Brain pericyte (primary cell): ENCODE measurements at places on chromosomes 12 and 14.

DNA sequence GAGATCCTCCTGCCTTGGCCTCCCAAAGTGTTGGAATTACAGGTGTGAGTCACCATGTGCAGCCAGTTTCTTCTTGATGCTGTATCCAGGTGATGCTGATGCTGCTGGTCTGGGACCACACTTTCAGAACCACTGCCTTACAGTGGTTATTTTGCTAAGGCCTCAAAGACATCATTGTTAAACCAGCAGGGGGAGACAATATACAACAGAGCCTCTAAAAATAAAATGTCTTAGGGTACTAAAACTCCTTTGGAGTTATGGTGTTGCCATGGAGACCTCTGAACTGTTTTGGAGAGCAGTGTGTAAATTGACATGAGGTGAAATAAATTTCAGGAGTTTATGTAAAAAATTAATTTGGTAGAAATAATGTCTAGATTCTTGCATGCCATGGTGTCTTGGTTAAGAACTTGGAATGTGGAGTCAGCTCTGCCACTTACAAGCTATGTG, 1.1 kb upstream of the ARG2 start:
- peak; percentile 37 for DNase-seq

GRCh38 chr14:28678887-28679286, 87.7 kb upstream of the FOXG1 start:
- DNase-seq: no peak

DNA sequence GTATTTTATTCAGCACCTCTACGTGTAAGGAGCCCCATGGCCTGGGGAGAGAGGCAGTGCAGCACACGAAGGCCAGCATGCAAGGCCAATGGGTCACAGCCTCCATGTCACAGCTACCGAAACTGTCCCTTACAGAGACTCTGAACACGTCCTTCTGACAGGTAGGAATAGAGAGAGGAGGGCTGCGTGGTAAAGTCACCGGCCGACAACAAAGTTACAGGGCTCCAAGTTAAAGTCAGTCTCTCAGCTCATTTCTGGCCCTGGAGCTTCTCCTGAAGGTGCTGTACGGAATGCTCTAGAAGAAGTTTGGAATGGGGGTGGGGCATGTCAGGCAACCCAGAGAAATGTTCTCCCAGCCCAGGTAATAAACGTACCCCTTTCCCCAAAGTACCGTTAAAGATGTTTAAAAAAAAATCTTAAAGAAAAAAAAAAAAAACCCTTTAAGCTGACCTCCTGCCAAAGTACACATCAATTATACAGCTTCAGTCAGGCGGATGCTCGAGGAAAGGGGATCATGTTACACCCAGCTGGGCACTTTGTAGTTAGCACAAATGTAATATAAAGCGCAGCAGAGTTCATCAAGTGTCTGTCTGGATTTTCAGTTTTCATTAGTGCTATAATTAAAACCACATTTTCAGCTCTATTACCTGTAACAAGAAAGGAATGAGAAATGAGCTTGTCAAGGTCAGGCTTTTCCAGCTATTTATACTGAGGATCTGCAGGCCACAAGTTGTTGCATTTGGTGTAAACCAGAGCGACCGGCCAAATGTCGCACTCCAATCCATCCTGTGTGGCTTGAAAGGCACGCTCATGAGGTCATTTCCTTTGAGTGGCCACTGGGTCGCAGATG, 53.3 kb upstream of the CDKN3 start:
- DNase-seq: no peak

DNA sequence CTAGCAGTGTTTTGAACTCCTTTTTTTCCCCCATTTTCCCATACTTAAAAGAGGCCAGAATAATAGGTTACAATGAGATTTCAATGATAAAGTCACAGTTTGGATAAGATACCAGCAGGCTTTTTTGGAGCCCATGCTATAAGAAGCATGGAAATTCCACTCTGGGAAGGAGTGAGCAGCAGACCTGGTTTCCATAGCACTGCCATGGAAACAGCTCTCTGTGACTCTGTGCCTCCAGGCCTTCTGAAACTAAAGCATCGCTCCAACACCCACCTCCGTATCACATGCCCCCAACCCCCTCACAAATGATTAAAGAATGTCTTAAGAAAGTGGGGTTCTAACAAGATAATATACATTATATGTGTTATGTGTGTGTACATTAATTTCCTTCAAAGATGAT, 165.0 kb downstream of the GRIN2B start:
- DNase-seq: no peak

- DNase-seq: no peak
These were observed 349.9 kb downstream of the C12orf50 start for GRCh38 chr12:87679251-87679650.

DNA sequence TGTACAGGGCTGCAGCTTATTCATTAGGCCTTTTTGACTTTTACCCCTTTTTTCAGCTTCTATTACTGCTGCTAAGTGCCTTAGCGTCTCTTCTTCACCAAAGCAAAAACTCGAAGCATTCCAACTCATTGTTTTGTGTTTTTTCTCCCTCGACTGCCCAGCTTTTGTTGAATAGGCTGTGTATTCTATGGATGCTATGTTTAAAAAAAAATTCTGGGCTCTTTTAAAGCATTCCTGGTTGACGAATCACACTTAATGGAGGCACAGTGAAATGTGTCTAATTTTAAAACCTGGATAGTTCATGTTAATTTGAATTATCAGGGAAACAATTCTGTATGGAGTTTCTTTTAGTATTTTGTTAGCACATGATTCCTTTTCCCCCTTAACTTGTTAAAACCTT, 29.7 kb downstream of the KTN1 start:
- no peak for DNase-seq

- DNase-seq: no peak
These were observed 140.2 kb downstream of the BCL11B start for GRCh38 chr14:99131632-99132271.

DNA sequence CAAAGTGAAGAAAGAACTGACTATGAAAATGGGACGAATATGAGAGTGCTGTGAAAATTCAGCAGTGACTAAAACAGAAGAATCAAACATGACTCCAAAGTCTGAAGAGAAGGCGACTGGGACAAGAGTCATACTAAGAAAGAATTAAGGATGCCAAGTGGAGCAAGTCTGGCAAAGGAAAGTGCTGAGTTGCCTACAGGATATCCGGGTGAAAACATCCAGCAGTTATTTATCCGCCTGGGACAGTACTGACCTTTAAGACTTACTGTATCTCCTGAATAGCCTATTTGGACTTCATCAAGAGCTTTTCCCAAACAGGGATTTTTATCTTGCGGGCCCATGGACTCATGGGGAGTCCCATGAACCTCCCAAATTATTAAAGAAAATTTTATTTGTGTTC, 41.1 kb downstream of the KICS2 start:
- DNase-seq: no peak

DNA sequence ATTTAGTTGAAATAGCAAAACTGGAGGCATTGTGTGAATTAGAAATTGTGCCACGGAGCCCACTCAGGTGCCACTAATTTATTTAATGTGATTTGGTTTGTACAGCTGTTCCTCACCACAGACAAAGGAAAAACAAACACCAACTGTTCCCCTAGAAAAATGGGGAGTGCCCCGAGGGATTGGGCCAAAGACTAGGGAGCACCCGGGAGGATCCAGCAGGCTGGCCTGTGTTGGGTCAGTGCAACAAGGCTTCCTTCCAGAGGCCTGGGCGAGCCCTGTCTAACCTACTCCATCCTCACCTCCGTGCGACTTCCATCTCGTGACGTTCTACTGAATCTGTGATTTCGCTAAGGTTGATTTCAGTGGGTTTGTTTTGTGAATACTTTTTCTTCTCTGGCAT, 206.2 kb downstream of the CHST11 start:
- no peak for DNase-seq

GRCh38 chr12:62891805-62892549, 43.0 kb downstream of the PPM1H start:
- DNase-seq: no peak

DNA sequence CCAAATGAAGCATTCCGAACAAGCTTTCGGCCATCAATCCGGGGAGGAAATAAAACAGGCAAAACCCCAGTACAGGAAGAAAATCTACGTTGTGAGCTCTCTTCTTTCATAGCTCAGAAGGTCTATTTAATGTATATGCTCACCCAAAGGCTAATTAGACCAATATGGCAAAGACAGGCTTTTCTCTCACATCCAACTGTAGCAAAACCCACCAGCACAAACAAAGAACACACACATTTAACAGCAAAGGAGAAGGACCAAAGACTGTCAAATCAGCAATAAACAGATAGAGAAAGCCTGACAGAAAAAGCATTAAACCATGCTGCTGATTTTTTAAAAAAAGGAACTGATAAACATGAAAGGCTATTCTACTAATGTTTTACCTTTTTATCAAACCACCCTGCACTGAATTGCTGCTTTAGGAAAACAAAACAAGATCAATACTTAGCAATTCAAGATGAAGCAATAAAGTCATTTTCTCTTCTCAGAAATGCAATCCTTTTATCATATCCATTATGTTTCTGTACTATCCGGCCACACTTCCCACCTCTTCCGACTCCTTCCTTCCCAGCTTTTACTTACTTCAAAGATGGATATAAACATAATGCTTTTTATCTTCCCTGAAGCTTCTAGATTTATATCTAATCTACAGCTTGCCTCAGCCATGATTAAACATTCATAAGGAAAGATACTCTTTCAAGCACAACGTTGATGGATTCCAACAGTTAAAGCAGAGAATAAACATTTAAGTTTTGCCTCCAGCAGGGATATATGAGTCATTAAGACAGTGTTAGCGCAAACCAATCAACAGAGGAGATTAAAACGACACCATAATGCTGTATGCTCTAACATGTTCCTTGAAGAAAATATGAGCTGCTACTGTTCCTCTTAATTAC, 74.6 kb upstream of the BBS10 start:
- peak; percentile 22 for DNase-seq

GRCh38 chr12:103441437-103442181, 54.2 kb downstream of the C12orf42 start:
- no peak for DNase-seq

DNA sequence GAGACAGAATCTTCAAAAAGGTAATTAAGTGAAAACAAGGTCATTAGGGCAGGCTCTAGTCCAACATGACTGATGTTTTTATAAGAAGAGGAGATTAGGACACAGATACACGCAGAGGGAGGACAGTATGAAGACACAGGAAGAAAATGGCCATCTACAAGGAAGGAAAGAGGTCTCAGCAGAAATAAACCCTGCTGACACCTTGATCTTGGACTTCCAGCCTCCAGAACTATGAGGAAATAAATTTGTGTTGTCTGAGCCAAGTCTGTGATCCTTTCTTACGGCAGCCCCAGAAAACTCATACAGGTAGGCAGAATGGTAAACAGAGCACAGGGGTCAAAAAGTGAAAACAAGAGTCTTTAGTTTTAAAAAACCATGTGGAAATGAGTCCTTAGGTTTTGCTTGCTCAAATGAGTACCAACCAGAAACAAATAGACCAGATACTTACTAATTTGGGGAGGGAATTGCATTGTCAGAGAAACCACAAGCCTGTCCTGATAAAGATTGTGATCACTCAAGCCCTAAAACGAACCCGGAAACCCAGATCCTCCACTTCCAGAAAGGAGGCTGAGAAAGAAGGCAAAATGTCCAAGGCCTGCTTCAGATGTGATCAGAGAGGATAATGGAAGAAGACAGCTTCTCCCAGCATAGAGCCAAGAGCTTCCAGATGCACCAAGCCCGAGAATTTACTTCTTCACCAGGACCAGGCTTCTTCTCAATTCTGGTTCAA, 93.9 kb downstream of the DUSP6 start:
- no peak for DNase-seq

DNA sequence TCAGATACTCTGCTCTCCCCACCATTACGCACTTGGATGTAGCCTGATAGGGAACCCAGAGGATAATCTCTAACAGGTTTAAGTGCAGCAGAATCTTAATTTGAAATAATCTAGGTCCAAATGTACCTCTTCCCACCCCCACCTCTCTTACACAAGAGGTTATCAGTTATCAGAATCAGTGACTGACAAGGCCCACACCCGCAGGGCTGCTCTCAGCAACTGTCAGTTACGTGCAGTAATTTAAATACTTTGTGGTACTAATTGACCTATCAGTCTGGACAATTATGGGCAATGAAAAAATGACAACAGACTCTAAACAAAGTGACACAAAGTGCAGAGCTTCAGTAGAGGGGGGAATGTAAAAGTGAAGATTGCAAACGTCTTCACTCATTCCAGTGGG, 74.0 kb downstream of the CLIP1 start:
- no peak for DNase-seq

DNA sequence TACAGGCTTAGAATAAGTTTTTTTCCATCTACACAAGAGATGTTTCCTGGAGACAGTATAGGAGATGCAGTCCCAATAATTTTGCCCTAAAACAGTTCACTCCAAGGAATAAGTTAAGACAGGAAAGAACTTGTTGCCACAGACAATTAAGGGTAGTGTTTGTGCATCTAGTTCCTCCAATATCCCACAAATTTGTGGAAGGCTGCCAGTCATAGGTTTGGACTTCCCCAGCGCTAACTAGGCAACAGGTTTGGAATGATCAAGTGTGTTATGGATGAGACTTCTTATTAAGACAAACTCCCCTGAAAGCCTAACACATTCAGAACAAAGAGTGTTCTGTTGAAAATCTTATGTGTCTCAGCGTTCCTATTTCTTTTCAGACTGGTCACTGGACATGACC, 611.0 kb downstream of the CCER1 start:
- no peak for DNase-seq

GRCh38 chr14:83120187-83120586, 1586.5 kb upstream of the SEL1L start:
- no peak for DNase-seq

DNA sequence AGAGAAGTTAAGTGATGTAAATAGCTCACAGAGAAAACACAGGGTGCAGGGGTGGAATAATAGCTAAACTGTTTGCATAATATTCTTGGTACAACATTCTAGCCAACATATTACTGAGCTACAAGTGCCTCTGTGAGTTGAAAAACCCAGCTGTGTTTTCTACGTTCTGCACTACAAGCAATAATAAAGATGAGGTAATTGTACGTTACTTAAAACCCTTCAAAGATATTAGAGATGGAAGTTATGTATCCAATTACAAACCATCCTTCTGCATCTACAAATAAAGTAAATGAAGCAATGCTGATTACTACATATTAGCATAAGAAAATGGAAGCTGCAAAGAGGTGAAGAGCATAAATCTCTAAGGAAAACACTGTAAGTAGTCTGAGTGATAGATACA, 271.4 kb downstream of the SSPN start:
- no peak for DNase-seq

DNA sequence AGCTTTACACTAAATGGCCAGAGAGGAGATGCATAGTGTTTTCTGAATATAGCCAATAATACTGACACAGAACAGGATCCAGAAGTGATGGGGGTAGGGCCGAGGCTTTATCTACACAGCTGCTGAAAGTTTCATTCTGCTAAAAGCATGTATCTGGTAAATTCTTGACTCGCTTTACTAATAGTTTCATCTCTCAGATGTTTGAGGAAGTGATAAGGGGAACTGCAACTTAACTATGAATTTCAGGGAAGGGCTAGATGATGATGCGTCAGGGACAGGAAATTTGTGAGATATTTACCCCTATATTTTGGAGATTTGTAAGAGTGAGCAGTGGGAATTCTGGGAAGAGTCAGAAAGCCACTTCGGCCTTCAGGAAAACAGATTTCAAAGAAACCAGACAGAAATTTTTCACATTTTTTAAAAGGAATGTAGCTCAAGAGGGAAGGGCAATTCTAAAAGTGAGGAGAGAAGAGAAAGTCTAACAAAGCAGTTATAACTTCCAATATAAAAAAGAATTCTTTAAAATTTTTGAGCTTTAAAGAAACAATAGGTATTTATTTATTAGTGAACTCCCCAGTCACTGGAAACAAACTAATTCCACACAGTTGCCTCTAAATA, 243.1 kb downstream of the BCAT1 start:
- no peak for DNase-seq

GRCh38 chr14:70649803-70650202, 8.1 kb downstream of the TTC9 start:
- no peak for DNase-seq
